NCI-H460 (cell line): ENCODE measurements at places on chromosomes 12 and 14.

- DNase-seq, result no peak
These were observed 61.6 kb downstream of the PPP2R5C start for GRCh38 chr14:101823066-101823465.

DNA sequence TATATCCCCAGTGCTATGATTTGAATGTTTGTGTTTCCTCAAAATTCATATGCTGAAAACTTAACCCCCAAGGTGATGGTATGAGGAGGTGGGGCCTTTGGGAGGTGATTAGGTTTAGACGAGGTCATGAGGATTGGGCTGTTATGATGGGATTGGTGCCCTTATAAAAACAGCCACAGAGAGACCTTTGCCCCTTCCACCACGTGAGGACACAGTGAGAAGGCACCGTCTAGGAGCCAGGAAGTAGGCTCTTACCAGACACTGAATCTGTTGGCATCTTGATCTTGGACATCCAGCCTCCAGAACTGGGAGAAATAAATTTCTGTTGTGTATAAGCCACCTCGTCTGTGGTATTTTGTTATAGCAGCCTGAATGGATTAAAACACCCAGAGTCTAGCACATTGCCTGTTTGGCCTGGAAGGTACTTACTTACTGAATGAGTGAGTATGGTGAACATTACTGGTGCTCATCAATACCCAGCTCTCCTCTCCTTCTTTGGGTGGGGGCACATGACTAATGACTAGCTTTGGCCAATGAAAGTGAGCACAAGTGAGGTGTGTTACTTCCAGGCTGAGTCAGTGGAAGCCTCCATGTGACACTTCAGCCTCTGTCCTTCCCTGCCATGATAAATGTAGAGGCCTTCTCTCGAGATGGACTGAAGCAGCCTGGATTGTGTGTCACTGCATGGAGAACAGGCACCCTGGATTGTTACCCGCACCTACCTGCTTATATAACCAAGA, 72.4 kb upstream of the CHST11 start:
- no peak for DNase-seq

- no peak for DNase-seq
These were observed 61.2 kb upstream of the BCL11B start for GRCh38 chr14:99333214-99333613.

DNA sequence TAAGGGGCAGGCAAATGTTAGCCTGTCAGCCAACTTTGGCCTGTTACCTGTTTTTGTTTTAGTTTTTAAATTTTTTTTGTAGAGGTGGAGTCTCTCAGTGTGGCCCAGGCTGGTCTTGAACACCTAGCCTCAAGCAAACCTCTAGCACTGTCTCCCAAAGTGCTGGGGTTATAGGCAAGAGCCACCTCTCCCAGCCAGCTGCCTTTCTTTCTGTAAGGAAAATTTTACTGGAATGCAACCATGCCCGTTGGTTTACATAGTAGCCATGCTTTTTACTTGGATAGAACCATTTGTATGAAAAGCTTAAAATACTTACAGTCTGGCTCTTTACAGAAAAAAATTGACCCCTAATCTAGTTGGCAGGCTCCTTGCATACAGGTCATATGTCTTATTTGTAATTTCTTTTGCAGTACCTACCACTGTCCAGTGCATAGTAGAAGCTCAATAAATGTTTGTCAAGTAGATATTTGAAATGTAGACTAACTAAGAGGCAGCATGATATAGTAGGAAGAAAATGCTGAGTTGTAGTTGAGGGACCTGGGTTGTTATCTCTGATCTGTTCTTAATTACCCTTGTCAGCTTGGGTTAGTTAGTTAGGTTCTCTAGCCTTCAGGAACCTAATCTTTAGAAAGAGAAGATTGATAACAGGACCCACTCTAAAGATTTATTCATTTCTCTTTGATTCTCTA, 4.7 kb downstream of the MDM2 start:
- no peak for DNase-seq

GRCh38 chr14:22979748-22980392, 2.5 kb downstream of the AJUBA start:
- DNase-seq, result no peak

DNA sequence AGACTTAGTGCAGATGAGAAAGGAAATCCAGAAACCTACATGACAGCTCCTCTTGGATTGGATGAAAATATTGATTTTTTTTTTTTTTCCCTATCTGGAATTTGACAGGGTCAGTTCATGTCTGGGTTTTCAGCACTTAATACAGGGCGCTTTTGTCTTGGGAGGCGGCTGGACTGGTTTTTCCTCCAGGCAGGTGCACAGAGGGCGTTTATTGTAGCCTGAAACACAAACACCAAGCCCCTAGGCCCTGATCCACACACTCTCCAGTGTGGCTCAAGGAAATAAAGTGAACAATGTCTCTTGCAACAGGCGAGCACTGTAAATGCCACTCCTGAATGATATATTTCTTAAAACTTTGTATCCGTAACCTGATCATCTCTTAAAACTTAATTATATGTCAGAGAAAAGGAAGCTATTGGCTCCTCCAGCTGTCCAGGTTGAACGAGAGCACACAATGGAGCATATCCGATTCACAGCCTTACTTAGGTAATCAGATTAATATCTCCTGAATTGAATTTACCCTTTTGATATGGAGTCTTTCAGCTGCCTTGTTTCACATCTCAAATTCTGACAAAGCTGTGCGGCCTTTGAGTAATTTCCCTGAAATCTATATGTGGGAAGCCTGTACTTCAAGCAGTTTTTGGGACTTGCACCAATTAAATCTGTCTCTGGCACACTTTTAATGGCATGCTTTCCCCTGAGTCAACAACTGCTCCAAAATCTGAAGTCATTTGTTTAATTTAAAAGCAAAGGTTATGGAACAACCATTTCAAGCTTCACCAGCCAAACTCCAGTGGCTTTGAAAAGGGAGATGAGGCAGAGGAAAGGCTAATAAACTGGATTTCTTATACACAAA, 485.7 kb downstream of the ZFP36L1 start:
- DNase-seq, result no peak

GRCh38 chr12:29889737-29890136, 106.0 kb upstream of the TMTC1 start:
- DNase-seq, result peak; percentile 15

DNA sequence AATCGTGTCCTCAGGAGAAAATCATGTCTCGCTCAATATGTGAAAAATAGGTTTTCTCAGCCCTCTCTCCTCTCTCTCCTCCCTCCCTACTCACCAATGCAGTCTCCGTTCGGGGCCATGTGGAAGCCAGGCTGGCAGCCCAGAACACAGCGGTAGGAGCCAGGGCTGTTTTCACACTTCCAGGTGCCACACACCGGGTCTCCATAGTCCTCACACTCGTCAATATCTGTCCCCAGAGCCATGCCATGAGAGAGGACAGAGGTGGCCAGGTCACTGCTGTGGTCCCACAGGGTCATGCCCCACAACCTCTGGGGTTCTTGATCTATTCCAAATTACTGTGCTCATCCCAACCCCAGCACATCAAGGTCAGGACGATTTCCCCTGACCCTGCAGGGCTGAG, 13.5 kb downstream of the ISCA2 start:
- DNase-seq, result no peak

DNA sequence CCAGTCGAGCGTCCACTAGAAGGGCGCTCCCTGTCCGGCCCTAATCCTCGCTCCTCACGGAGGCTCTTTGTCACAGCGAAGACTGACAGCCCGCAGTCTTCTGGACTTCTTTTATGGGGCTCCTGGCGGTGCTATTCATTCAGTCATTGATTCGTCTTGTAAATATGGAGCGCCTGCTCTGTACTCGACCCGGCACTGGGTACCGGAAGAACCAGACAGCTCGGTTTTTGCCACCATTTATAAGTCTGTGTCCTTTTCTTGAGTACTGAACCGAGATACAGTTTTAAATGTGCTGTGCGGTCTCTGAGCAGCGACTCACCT, 570 bp downstream of the DMAC2L start:
- DNase-seq, result no peak

DNA sequence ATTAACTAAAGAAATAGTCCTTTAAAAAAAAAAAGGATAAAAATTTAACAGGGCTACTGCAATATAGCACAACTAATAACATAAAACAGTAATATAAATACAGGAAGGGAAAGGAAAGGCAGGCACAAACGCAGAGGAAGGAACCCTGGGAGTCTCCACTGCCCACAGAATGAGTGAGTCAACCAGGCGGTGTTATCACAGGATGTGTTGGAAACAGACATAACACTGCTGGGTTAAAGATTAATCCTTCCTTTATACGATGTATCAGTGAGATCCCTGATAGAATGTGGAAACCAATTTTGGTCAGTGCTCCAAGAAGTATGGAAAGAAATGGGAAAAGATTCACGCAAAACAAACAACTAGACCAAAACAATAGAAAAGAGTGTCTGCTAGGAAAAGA, 47.9 kb downstream of the FGD6 start:
- no peak for DNase-seq

DNA sequence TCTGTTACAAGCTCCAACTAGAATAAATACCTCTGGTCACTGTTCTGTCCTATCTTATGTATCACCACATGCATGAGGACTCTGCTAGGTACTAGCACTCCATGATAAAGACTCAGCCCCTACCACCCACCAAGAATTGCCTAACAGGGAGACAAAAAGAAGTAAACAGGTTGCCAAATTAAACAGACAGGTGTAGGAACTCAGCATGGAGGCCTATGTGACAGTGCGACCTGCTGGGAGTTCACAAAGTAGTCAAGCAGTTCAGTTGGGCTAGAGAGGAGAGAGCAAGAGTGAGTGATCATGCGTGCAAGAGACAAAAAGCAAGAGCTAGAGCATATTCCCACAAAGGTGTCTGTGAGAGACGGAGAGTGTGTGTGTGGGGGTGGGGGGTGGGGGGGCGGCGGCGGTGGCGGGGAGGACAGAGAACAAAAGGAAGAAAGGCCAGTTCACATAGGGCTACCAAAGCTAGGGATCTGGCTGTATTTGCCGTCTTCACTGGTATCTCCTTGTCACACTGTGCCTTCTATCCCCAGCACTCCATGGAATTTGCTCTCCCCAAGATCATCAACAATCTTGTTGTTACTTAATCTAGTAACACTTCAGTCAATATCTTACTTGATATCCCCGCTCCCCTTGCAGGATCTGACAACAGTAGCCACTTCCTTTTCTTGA, 81.2 kb downstream of the SPPL3 start:
- no peak for DNase-seq

- DNase-seq, result no peak
These were observed 7.5 kb downstream of the LAG3 start for GRCh38 chr12:6779708-6780432.

DNA sequence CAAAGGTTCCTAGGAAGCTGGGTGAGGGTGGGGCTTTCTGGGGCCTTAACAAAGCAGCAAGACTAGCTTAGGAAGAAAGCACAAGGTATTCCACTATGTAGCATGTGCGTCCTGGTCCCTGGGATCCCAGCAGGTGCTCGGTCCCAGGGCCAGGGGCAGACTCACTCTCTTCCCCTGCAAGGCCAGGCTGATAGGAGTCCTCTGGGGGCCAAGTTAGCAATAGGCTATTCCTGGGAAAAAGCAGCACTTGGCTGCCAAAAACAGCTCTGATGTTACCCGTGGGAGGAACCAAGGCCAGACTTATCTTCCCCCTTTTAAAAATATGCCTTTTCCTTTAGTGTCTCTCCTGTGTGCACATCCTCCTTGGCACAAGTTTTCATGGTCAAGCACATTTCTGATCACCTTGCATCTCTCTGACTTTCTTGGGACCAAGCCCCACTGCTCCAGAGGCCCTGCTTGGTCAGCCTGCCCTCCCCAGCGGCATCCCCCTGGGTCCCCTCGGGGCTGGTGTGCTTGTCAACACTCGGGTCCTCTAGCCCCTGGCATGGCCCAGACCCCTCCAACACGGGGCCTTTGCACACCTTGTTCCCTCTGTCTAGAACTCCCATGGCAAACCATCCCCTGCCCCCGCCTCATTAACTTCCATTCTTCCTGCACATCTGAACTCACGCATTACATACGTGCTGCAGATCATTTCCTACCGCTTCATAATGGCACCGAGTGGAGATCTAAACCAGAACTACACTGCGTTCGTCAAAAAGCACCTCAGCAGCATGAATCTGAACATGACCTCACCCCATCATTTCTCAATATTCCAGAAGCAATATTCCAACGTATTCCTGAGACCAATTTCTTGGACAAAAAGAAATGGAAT, 21.9 kb downstream of the CCDC92 start:
- no peak for DNase-seq

DNA sequence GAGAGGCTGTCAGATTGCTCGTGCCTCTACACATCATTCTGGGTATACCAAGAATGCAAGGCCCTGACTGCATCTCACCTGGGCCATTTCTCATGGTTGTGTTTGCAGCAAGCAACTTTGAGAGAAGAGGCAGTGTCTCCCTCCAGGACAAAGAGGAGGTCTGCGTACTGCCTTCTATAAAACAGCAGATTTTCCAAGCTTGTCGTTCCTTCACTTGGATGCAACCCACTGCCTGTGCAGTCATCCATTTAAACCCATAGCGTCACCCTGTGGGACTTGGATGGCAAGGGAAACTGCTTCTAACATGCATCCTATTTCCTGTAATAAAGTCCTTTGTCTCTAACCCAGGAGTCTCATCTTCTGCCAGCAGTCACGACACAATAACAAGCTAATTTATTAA, 1.3 kb downstream of the POMT2 start:
- DNase-seq, result no peak

DNA sequence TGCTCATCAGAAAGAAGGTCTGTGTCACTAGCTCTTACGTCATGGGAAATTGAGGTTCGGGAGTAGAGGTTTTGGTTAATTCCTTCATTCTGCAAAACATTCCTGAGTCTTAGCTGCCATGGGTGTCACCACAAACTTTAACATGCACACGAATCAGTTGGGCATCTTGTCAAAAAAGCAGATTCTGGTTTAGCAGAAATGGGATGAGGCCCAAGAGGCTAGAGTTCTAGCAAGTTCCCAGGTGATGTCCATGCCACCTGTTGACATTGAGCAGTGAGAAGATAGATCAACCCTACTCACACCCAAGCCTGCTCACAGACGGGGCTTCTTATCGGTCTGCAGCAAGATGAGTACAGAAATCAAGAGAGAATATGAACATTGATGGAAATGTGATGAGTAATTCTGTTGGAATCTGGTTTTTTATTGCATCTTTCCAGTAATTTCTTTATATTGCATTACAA, 11.7 kb upstream of the RIN3 start:
- DNase-seq, result no peak

DNA sequence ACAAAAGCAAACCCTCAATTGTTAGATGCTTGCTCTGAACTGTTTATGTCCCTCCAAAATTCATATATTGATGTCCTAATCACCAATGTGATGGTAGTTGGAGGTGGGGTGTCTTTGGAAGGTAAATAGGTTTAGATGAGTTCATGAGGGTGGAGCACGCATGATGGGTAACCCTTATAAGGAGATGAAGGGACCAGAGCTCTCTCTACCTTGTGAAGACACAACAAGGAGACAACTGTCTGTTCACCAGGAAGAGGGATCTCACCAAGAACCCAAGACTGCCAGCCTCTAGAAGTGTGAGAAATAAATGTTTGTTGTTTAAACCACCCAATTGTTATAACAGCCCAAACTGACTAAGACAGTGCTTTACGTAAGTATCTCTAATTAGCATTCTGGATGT, 27.0 kb downstream of the DHRS2 start:
- DNase-seq, result no peak
